Large intestine (tissue), 12 donors: ENCODE measurements at places on chromosomes 13 and 19. TPM values are rescaled to one million over a fixed set of nuclear protein-coding genes. Genes with fewer than 3 reads are reported as not detected.

GRCh38 chr19:32206065-32206464, 139.3 kb upstream of the ZNF507 start:
- no peak for DNase-seq

- no peak for DNase-seq
These were observed 1433.0 kb downstream of the UQCRFS1 start for GRCh38 chr19:27779954-27780353.

GRCh38 chr13:61253105-61253877, 162.4 kb downstream of the PCDH20 start:
- no peak for DNase-seq

The ABCC4 gene
- 15.1 TPM for polyA plus RNA-seq

- DNase-seq = no peak
These were observed 42.1 kb downstream of the RHPN2 start for GRCh38 chr19:33022472-33023116.

- DNase-seq = no peak
These were observed 948.4 kb downstream of the UQCRFS1 start for GRCh38 chr19:28264556-28264955.

DNA sequence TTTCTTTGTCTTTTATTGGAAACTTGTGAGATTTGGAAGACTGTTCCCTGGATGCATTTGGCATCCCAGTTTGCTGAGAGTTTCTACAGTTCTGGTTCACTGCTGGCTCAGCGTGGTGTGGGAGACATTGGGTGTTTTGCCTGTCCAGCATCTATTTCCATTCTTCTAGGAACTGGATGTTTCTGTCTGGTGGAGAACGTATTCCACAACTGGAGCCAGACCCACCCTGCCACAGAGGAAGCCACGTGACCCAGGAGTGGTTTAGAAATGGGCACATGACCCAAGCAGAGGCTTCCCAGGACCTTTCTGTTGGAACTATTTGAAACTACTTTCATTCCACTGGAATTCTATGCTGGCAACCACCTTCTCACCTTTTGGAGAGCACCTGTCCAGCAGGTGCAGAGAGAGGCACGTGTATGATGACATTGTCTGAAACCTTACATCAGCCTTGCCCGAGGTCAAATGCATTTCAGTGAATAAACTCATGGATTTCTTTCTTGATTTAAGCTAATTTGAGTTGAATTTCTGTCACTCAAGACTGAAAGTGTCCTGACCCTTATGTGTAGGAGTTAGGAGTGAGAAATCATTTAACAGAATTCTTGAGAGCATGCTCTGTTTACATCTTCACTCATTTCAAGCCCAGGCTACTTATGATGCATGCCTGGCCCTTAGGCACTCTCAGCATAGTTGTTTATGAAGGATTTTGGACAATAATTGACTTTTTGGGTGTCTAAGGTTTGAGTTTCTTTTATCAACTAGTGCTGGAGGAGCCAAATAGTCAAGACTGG, 121.8 kb downstream of the AKAP11 start:
- DNase-seq = no peak

The TLE2 gene
- polyA plus RNA-seq = 87.9 TPM

DNA sequence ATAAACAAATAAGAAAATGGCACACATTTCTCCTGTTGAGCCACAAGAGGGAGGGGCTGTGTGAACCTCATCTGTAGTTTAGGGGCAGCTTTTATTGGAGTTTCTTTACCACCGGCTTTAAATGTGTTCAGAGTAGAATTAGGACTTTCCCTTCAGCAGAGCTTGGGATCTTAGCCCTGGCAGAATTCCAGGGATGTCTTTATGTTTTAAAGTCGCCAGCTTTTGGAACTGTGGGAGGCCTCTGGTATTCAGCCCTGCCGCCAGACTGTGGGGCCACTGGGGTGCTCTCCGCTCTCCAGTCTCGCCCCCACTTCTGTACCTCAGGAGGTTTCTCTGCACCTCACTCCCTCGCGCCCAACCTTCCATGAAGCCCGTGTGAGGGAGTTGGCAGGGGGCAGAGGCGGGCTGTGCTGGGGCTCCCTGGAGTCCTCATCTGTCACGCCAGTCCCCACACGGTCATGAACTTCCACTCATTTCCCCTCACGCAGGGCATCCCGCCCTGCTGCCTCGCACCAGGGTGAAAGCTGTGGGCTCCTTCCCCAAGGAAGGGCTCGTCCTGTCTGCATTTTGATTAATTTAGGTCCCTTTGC, 31.5 kb downstream of the CCDC8 start:
- no peak for DNase-seq

GRCh38 chr13:105952233-105952972, 583.1 kb downstream of the EFNB2 start:
- no peak for DNase-seq

The SLITRK6 gene
- 26.7 TPM for polyA plus RNA-seq

DNA sequence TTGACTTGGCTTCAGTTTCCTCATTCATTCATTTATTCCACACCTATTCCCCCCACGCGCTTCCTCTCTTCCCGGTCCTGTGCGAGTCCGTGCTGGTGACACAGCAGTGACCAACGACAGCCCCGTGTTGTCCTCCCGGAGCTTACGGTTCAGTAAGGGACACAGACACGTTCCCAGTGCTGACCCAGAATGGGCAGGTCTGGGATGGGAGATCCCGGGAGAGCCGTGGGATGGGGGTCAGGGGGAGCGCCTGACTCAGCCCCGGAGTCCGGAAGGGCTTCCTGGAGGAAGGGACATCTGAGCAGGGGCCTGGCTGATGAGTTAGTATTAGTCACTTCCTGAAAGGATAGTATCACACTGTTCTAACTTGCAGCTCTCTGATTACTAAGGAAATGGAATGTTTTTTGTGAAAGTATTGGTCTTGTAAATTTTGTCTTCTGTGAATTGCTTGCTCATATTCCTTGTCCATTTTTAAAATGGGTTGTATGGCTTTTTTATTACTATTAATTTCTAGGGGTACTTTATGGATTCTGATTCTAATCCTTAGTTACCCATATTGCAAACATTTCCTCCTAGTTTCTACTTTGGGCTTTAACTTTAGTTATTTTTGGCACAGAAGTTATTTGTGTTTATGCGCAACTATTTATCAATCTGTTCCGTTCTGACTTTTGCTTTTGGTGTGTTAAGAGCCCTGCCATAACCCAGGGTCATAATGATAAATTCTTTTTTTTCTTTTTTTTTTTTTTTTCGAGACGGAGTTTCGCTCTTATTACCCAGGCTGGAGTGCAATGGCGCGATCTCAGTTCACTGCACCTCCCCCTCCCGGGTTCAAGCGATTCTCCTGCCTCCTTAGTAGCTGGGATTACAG, 708 bp upstream of the ERCC1 start:
- peak; percentile 48 for DNase-seq

DNA sequence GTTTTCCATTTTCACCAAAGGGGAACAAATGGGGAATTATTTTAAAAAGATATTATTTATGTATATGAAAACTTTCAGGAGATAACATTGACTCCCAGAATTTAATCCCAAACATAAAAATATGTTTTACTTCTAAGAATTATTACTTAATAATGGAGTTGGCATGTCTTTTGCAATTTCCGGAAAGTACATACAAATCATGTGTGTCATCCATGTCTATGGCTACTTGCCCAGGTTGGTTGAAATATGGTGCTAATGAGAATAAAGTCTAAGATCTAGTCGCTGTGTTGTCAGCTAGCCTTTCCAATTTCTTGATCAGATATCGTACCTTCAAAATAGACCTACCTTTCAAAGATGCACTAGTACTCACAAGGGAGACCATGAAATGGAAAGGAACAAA, 1003.2 kb upstream of the PCDH20 start:
- DNase-seq = no peak

The HIPK4 gene
- polyA plus RNA-seq = 0.10 TPM

DNA sequence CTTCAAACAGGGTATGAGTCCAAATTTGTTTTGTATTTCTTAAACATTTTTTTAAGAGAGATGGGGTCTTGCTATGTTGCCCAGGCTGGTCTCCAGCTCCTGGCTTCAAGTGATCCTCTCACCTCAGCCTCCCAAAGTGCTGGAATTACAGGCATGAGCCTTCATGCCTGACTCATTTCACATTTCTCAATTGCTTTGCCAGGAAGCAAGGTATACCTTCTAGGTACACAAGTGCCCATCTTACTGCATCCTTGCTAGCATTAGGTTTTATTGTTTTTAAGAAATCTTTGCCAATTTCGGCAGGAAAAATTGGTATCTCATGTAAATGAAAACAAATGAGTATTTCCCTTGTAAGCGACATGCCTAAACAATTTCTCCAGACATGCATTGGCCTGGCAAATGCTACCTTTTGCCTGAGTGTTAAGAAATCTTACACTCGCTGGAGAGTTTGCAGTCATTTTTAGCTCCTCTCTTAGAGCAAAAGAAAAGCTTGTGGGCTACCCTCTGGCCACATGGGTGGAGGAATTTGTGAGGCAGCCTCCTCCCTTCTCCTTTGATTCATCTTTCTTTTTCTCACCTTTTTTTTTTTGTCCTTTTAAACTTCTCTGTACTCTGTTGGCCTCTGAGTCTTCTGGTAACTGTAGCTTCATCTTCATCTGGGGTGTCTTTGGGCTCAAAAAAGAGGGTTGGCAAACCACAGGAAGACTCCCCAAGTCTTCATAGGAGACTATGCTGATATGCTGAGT, 33.0 kb downstream of the ACTL9 start:
- DNase-seq = no peak

GRCh38 chr13:51070005-51070649, 40.9 kb downstream of the C13orf42 start:
- peak; percentile 69 for DNase-seq

DNA sequence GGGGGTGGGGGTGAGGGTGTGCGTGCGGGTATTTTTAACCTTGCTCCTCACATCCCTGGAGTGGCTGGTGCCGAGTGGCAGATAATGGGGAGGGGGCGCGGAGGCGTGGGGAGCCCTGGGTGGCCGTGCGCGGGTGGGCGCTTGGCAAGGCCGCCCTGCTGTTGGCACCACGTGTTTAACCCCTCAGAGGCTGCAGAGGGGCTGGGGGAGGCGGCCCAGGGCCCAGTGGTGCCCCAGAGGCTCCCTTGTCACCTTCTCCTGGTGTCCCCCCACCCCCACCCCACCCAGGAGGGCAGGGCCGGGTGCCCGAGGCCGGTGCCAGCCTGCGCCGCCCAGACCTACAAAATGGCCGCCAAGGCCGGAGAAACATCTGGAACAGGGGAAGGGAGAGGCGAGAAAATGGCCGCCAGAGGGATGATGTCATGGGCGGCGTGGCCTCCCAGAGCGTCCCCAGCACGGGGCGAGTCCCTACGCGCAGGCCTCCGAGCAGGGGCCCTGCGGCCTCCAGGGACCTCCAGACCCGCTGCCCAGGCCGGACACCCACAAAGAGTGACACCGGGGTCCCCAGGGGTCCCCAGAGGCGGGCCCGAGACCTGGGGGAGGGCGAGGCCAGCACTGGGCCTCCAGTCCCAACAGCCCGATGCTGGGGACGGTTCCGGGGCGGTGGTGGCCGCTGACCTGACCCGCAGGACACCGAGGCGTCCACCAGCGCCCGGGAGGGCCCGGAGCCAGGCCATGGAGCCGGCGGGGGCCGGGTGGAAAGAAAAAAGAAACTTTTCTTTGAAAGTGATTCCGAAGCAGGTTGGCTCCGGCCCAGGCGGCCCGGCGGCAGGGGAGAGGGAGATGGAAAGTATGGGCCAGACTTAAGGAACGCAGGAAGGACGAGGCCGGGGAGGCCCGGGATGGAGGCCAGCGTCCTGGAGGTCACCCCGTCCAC, 38.2 kb downstream of the NFIC start:
- DNase-seq = peak; percentile 69

- DNase-seq = peak; percentile 77
These were observed 6.6 kb upstream of the CD79A start for GRCh38 chr19:41870401-41870873.

GRCh38 chr19:42247640-42248199, 5.3 kb upstream of the GSK3A start:
- no peak for DNase-seq

DNA sequence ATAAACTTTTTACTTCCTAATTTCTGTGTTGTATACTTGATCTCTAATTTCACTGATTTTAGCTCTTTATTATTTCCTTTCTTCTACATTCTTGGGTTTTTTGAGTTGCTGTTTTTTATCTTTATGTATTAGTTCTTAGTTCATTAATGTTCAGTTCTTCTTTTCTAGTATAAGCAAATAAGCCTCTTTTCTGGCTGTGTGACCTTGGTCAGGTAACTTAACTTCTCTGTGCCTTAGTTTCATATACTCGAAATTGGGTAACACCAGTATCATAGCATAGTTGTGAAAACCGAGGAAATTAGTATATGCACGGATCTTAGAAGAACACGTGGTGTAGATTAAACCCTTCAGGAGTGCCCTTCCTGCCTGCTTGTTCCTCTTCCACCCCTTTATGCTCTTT, 130.2 kb upstream of the C1QTNF9B start:
- DNase-seq = no peak

- no peak for DNase-seq
These were observed 946.5 kb downstream of the TUBA3C start for GRCh38 chr13:18235172-18235571.

DNA sequence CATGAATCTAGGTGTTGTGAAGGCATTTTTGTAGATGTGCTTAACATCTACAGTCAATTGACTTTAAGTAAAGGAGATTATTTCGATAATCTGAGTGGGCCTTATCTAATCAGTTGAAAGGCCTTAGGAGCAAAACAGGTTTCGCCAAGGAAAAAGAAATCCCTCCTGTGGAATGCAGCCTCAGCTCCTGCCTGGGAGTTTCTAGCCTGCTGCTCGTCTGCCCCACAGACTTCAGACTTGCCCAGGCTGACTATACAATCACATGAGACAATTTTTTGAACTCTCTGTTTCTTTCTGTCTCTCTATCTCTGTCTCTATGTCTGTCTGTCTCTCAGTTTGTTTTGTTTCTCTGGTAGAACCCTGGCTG, 312.5 kb downstream of the OLFM4 start:
- DNase-seq = no peak

GRCh38 chr19:36125557-36125956, 10.3 kb downstream of the TBCB start:
- DNase-seq = no peak

The ZNF527 gene
- 6.9 TPM for polyA plus RNA-seq

GRCh38 chr13:20390526-20391175, 135.0 kb downstream of the CRYL1 start:
- DNase-seq = no peak

DNA sequence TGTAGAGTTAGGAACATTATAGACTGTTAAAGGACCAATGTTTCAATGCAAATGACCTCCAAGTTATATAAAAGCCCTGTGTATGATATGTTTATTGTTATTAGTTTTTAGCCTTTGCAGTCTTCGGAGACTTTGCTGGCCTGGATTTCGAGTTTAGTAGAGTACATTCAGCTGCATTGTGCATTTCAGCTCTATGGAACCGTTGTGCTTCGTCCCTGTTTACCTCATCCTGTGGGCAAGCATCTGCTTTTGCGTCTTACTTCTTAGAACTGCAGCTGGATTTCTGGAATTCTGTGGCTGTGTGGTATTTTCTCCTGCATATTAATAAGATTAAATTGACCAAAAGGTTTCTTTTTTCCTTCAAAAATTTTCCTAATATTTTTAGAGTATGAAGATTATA, 138.6 kb downstream of the KCNRG start:
- DNase-seq = no peak

DNA sequence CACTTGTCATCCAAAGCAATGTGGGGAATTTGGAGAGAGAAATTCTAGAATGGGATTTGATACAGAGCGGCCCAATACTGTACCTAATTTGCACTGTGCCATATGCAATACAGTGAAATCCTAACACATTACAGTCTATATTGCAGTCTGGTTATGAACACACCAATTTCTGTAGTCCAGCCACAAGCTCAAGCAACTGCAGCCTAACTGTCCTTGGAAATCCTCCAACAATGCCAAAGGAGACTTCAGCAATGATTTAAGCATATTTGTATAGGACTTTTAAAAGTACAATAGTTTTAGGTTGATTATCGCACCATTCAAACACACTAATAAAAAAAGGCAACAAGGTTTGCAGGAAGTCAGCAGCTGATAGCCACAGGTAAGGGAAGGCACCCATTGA, 17.3 kb downstream of the DIAPH3 start:
- no peak for DNase-seq

The SERPINE3 gene
- 0.66 TPM for polyA plus RNA-seq
